ENCODE measurements at places on chromosomes 11 and 22.

DNA sequence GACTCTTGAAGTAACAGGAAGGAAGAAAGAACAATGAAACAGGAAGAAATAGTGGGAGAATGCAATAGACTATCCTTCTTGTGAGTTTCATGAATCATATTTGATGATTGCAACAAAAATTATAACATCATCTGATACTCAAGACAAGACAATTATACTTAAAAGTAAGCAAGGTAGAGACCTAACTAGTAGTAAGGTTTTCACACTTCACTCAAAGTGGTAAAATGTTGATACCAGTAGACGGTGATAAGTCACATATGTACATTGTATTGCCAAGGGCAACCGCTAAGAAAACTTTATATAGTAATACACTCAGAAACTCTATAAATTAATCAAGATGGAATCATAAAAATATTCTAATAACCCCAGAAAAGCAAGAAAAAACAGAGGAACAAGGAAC is 107.8 kb downstream of the CYP2R1 start:
- no peak for DNase-seq

GRCh38 chr22:36900880-36901279 is 12.5 kb upstream of the CSF2RB start:
- DNase-seq = no peak

DNA sequence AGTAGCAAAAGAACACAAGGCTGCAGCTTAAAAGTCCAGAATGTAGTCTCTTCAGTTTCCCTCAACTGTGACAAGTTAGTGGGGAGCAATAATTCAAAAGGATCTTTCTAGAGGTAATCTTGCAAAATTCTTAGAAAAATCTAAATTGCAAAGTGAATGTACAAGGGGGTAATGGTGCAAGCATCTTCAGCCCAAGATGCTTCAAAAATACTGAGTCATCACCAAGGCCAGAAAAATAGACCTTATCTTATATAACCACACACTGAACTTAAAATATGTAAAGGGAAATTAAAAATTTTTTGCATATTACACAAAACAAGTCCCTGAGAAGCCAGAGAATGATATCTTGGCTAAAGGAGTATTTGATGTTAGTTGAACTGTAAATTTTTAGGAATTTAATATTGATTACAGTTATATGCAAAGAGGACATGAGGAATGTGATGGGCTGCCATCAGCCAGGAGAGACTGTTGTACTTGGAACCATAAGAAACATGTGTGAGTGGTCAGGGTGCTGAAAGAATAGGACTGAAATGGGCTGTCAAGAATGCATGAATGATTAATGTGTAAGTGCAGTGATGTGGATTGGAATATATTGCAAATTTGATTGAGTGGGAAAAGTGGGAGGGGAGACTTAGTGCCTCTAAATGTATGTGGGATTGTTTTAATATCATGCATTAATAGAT is 85.7 kb upstream of the LIN7C start:
- no peak for DNase-seq

DNA sequence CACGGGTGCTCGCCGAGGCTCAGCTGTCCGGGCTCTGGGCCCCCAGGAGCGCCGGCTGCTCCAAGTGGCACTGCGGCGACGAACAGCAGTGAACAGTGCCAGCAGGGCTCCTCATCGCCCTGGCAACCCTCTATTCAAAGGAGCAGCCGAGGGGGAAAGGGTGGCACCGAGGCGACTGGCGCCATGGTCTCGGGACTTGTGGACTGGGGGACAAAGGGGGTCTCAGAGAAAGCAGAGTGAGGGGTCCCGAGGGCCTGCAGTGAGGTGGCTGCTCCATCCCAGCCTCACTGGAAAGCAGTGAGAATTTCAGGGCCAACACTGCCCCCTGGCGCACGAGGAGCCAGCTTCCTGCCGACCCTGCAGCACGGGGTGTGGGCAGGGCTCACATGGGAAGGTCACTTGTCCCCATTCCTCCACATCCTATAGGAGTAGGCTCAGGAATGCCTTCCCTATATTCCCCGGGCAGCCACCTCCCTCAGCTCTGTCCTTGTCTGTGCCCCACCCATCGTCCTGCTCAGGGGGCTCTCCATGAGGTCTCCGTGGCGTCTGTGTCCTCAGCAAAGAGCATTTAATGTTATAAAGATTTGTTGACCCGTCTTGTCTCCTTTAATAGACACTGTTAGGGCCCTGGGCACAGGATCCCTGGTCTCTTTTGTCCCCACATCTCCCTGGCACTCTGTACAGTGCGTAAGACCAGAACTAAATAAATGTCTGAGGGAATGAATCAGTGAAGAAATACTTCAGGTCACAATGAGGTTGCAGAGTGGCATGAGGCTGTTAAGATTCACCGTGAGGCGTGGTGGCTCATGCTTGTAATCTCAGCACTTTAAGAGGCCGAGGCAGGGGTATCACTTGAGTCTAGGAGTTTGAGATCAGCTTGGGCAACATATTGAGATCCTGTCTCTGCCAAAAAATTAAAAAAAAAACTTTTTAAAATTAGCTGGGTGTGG is 26.4 kb downstream of the LRFN4 start:
- DNase-seq = peak; percentile 37

- DNase-seq = no peak
These were observed 8.5 kb upstream of the CCDC89 start for GRCh38 chr11:85694385-85694980.

- DNase-seq = no peak
These were observed 21.3 kb upstream of the DRG1 start for GRCh38 chr22:31378123-31378522.

- DNase-seq = no peak
These were observed 9.5 kb downstream of the EI24 start for GRCh38 chr11:125578783-125579182.

DNA sequence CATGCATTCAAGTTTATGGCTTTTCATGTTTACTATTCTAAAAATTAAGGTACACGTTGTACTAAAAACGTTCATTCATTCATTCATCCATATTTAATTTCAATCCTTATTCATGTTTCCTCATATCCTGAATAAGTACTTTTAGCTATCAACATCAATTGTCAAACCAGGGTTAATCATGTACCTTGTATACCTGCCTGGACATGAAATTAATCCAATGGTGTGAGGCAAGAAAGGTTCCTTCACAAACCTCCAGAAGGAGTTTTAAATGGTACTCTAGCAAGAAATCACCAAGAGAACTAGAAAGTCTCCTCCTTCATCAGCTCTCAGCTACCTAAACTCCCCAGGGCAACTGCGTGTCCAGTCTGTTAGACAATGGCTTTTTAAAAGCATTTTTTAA is 33.4 kb downstream of the TMEM123 start:
- no peak for DNase-seq

DNA sequence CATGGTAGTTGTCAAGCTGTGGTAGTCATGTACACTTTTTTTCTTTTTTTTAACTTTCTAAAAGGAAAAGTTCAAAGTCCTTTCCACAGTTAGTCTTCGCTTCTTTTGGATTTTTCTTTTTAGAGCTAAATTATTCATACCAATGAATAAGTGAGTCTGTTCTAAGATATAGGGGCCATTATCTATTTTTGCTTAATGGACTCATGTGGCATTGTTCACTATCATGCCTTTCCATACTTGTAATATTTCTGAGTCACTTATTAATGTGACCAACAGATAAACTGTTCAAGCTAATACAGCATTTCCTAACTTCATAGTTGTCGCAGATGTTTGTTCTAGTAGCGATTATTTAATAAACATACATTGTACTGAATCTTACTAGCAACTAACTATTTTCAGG is 8.0 kb upstream of the B3GNT6 start:
- DNase-seq = no peak

- DNase-seq = no peak
These were observed 8.9 kb downstream of the GDPD5 start for GRCh38 chr11:75516886-75517285.

DNA sequence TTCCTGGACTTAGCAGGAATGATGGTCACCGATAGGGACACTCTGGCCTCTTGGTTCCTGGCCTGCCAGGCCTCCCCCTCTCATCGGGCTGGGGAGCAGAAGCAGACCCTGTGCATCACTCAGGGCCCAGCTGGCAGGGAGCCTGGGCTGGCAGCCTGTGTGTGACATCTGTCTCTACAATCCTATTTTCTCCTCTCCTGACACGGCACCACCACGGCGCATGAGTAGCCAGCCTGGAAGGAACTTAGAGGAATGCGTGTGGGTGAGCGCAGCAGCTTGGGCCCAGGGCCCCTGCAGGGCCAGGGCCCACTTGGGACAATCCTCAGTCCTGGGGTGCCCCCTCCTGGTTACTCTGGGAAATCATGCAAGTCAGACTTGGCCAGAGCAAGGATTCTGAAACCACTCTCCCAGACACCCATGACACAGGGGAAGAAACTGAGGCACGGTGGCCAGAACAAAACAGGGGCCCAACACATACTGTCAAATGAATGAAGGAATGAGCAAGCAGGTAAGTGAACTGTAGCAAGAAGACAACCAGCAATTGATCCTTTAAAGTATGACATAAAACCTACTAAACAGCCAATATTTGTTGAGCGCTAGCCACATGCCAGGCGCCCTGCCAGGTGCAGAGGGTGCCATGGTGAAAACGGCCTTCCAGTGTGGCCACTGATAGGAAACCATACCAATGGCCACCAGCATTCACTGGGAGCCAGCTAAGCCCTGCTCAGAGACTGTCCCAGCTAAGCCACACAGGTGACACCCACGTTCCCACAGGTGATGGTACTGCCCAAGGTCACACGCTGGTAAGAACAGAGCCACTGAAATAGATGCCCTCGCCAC is 13.3 kb downstream of the RSPH14 start:
- DNase-seq = peak; percentile 48

- no peak for DNase-seq
These were observed 5.7 kb downstream of the CHADL start for GRCh38 chr22:41234815-41235695.

GRCh38 chr11:74749127-74749964 is 697 bp downstream of the RNF169 start:
- DNase-seq = peak; percentile 16

DNA sequence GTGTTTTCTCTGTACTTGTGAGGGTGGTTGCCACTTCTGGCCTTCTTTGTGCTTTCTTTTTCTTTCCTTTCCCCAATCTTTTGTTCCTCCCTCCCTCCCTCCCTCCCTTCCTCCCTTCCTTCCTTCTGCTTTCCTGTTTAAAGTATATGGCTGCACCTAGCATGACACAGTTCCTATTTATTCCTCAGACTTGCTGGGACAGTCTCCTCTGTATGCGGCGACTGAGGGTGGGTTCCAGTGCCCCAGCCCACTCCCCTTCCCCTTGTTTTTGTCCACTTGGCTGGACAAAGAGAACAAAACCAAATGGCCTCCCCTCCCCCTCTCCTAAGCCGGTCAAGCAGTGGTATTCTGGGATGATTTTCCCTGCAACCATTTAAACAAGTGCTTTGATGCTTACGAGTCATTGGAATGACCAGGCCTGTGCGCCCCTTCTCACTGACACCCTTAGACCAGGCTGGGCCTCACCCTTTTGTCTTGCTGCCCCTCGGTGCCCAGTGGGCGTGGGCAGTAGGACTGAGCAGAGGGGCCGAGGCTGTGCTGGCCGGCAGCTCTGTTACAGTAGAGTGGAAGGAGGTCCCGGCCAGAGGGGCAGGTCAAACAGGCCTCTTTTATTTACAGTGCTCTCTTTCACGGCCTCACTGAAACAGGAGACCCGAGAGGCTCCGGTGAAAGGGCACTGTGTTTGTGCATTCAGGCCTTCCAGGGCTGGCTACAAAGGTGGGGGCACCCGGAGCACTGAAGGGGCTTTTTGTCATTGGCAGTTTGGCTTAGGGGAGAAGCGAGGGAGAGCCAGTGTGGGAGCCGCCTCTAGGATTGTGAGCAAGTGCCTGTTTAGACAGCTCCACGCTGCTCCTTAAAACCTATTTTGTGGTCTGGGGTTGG is 32.2 kb downstream of the ZBTB16 start:
- no peak for DNase-seq

- no peak for DNase-seq
These were observed 2.9 kb upstream of the PNPLA2 start for GRCh38 chr11:815675-816432.

GRCh38 chr11:129377739-129378138 is 2.1 kb downstream of the BARX2 start:
- no peak for DNase-seq

DNA sequence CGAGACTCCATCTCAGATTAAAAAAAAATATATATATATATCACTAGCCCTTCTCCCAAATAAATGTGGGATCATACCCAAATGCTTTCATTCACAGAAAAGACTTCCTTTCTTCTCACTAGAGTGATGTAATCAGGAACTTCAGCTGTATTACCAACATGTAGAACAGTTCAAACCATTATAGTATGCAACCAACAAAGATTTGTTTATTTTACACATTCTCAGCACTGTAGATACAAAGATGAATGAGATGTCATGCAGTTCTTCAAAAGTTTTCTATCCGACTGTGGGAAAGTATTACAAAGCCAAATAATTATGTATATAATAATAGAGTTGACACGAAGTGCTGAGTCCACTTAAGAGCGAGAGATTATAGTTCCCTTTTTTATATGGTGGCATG is 22.2 kb upstream of the ZNF143 start:
- no peak for DNase-seq

DNA sequence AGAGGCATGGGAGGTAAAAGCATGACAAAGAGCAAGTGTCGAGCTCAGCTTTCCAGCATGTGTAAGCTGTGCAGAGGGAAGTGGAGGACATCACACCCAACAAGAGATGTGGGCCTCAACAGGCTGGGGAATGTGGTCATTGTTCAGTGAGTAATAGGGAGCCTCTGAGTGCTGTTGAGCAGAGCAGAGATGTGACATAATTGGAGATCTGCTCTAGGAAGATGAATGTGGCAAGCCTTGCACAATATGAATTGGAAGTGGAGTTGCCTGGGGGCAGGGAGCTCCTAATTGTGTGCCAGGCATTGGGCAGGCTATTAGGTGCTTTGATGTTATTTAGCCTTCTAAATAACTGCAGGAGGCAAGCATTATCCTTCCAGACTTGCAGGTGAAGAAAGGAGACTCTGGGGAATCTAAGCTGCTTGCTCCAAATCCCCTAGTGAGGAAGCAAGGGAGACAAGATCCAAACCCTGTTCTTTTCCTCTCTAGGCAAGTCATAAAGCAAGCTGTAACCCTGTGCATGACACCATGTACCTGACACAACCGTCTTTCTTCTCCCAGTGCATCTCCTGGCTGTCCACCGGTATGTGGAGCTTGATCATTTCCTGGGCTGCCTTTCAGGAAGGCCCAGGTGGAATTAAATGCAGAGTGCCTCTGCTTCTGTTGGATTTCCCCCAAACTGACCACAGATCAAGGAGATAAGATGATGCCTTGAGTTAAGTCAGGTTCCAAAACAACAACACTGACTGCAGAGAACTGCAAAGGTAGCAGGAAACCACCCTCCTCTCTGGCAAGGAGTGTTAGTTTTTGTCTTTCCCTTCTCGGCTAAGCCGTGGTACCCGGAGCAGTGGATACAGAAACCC is 221.4 kb downstream of the TENM4 start:
- no peak for DNase-seq

- DNase-seq = no peak
These were observed 85.8 kb downstream of the RELT start for GRCh38 chr11:73461964-73462363.

- DNase-seq = no peak
These were observed 153.7 kb downstream of the FEZ1 start for GRCh38 chr11:125342281-125342930.

GRCh38 chr11:12126344-12127019 is 16.1 kb downstream of the MICAL2 start:
- DNase-seq = no peak

Data from stimulated activated CD8-positive, alpha-beta memory T cell treated with anti-CD3 and anti-CD28 coated beads, Interleukin-15, amount 100 ng/mL, for 24 hours (primary cell).